ENCODE measurements at places on chromosomes 1 and 21. TPM values are rescaled to one million over a fixed set of nuclear protein-coding genes. Genes with fewer than 3 reads are reported as not detected.

DNA sequence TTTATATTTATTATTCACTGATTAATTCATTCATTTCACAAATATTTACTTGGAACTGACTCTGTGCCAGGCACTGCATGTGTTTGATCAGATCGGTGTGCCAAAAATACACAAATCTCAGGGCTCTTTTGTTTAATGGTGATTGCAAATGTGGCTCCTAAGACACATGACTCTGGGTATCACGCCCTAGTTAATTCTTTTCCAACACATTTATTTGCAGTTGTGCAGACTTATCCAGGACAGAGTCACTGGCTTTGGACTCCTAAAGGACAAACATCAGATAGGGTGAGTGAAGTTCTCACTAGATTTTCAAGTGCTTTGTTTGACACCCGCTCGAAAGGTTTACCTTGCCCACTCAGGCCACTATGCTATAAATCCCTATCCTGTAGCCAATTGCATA, 335.5 kb downstream of the BARHL2 start:
- H3K4me1 ChIP-seq: peaks cover 3% of the 10 kb centered on the region
- no peaks in the 10 kb centered on the region for H3K36me3 ChIP-seq
- no peak for DNase-seq

GRCh38 chr1:163291461-163291860, 30.3 kb upstream of the NUF2 start:
- DNase-seq: no peak
- H3K4me3 ChIP-seq: no peak overlapping the region
- H3K27me3 ChIP-seq: no peaks in the 10 kb centered on the region
- no peaks in the 10 kb centered on the region for H3K4me1 ChIP-seq

- H3K27ac ChIP-seq: no peak overlapping the region
- no peak for DNase-seq
- no peaks in the 10 kb centered on the region for H3K4me1 ChIP-seq
- no peak overlapping the region for H3K4me3 ChIP-seq
- H3K36me3 ChIP-seq: peaks cover 5% of the 10 kb centered on the region
Measured at GRCh38 chr1:151641229-151641628, 29.4 kb downstream of the SNX27 start.

GRCh38 chr1:223765719-223766340, 53.5 kb downstream of the CAPN2 start:
- H3K4me3 ChIP-seq: no peak overlapping the region
- no peaks in the 10 kb centered on the region for H3K27me3 ChIP-seq
- H3K27ac ChIP-seq: no peak overlapping the region
- H3K4me1 ChIP-seq: peaks cover 21% of the 10 kb centered on the region

- H3K27me3 ChIP-seq: no peaks in the 10 kb centered on the region
- H3K4me1 ChIP-seq: no peaks in the 10 kb centered on the region
- DNase-seq: no peak
- no peak overlapping the region for H3K4me3 ChIP-seq
- H3K27ac ChIP-seq: no peak overlapping the region
Measured at GRCh38 chr1:17031436-17031835, 19.7 kb upstream of the ATP13A2 start.

- peaks cover 31% of the 10 kb centered on the region for H3K4me1 ChIP-seq
- peak overlapping the region; percentile 89 for H3K27ac ChIP-seq
- H3K4me3 ChIP-seq: peak overlapping the region; percentile 44
- H3K36me3 ChIP-seq: no peaks in the 10 kb centered on the region
Measured at GRCh38 chr1:155650231-155650757, 38.3 kb downstream of the YY1AP1 start.

DNA sequence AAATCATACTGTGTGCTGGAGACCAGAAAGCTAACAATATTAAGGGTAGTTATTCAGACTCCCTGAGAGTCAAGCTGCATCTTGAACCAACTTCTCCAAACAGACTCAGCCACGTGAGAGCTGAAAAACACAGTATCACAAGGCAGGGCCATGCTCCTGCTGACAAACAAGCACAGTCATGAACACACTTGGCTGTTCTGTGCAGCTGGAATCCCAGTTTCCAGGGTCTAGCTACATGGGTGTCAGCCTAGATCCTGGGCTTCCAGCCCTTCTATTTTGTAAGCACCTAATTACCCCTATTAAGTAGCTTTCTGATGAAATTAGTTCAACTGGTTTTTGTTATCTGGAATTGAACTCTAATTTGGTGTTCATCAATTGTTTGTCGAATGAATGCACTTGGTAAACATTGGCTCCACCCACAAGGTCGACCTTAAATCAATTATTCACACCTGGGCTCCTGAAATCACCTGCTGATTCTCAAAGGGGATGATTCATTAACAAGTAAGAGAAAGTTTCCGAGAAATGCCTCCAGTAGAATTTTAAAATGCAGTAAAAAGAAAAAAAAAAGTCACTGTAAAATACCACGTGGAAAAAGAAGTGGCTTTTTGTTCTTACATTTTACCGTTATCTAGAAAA, 179.3 kb downstream of the ZC3H11B start:
- H3K4me1 ChIP-seq: no peaks in the 10 kb centered on the region
- no peak overlapping the region for H3K4me3 ChIP-seq
- DNase-seq: no peak
- H3K27me3 ChIP-seq: no peaks in the 10 kb centered on the region
- no peaks in the 10 kb centered on the region for H3K36me3 ChIP-seq

DNA sequence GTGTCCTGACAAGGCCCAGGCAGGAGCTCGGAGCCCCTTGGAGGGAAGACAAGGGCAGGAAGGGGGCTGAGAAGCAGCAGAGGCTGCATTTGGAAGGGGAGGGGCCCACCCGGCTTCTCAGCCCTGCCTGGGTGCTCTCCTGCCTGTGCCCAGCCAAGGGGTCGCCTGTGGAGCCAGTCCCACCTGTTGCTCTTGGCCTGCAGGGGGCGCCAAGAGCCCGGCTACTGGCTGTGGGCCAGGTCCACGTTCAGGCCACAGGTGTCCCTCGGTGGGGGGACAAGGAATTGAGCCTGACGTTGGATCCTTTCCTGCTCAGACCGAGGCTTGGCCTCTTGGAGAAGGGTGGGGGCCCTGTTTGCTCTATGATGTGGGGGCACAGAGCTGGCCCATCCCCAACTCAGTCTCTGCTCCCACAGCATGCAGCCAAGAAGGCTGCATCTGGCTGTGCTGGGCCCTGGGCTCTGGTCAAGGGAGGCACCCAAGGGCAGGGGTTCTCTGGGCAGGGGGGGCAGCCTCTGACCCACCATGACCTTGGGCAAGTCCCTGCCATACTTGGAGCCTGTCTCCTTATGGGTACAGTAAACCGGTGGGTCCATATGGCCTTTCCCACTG, 10.9 kb downstream of the WNT4 start:
- H3K4me3 ChIP-seq: no peak overlapping the region
- H3K27ac ChIP-seq: no peak overlapping the region
- H3K27me3 ChIP-seq: no peaks in the 10 kb centered on the region
- H3K36me3 ChIP-seq: no peaks in the 10 kb centered on the region
- H3K4me1 ChIP-seq: peaks cover 10% of the 10 kb centered on the region
- DNase-seq: peak; percentile 68

DNA sequence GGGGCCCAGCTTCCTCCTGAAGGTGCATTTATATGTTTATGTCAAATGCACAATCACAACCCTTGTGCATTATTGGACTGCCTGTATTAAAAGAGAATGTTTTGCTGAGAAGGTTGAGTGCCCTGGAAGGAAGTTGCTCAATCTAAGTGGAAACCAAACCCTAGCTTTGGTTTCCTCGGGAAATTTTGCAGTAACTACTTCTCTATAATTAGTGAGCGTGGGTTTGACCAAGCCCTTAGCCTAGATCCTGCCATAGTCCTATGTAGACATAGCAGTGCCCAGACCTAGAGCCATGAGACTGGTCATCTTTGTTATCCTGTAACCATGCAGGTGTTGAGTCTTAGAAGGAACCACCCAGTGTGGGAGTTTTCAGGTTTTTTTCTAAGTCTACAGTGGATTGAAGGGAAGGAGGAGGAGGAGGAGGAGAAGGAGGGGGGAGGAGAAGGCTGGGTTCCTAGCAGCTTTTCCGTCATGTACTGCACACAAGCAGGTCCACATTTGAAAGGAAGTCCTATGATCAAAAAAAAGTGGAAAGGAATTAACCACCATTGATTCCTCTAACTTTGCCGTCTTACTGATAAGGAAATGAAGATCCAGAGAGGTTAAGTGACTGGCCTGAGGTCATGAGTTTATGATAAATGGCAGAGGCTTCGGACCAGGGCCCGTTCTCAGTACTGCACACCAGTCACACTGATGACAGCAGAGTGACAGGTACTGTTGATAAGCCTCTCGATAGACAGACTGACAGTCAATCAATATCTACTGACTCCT, 72.2 kb upstream of the LYST start:
- H3K27me3 ChIP-seq: no peaks in the 10 kb centered on the region
- no peak overlapping the region for H3K4me3 ChIP-seq
- DNase-seq: no peak
- H3K27ac ChIP-seq: no peak overlapping the region
- H3K4me1 ChIP-seq: peaks cover 10% of the 10 kb centered on the region

RGS5 gene
- 6.6 TPM for total RNA-seq
